ENCODE measurements at places on chromosomes 2 and 18.

DNA sequence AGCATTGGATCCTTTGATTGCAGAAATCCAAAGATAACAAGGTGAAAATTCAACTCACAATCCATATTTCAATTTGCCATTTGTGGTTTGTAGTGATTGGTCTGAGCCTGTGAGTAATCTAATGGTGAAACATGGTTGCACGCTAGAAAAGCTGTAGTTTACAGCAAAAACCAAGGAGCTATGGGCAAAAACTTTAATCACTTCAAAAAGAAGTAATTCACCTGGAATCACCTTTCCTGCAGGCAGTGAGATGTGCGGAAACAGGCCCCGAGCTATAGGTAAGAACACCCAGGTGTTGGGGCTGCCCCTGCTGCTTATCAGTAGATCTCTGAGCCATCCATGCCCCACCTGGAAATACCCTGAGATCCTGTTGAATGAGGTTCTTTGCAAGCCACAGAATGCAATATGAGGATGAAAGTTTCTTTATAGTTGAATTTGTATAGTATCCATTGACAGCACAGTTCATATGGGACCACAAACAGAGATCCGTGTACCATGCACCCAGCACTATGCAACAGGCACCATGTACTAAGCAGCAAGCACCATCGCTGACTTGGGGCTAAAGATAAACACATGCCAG lies 208.2 kb downstream of the SPP2 start:
- DNase-seq = no peak

GRCh38 chr2:30224151-30224550 lies 7.2 kb upstream of the LBH start:
- DNase-seq = no peak

DNA sequence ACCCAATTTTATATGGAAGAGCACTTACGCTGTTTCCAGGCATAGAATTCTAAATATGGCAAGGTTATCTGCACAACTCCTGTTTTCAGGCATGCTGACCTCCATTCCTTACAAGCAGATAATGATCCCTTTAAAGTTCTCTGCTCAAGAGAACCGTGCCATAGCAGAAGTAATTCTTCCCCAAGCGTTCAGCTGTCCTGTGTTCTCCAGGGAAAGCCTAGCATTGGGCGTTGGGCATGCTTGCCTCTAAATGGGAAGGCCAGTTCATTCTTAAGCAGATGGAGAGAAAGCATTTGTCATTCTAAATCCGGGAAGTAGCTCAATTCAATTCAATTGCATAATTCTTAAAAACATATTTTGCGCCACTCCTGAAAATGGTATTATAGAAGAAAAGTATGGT lies 55.7 kb upstream of the EML4 start:
- no peak for DNase-seq

GRCh38 chr2:159538801-159539200 lies 77.5 kb downstream of the BAZ2B start:
- DNase-seq = no peak

- no peak for DNase-seq
Observed at GRCh38 chr2:225581135-225581534, 181.6 kb downstream of the NYAP2 start.

DNA sequence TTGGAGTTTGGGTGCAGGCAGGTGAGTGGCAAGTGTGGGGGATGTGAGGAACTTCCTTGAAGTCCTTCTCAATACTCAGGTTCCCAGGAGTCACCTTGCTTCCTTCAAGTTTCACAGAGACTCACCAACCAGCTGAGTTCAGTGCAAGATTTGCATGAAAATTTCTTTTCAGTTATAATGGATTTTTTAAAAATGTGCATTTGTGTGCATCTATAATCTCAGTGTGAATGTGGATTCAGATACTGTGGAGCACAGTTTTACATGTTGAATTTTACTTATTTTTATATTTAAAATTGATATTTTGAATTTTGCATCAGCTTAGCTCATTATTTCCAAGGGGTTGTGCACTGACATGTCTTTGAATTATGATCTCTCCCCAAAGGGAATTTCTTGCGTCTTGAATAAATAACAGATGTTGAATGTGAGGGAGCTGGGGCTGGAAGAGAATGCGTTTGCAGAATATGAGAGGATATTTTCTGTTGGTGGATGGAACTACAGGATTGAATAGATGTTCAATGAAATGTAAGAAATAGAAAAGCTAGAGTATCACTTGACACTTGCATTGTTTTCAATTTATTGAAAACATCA lies 184.3 kb downstream of the RPRM start:
- DNase-seq = no peak

DNA sequence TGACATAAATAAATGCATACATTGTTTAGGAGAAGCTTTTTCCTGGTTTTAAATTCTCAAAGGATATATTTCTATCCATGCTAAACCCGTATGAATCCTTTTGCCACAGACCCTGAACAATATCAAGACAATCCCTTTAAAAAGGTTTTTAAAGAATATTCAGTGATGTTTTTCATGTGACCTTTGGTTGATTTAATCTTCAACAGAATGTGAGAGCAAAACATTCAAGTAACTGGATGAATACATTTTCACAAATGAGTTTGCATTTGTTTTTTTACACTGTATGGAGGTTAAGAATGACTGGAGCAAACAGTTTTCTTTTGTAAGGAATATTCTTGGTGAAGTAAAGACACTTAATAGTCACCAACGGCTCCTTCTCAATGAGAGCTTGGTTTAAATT lies 139.4 kb upstream of the CWC22 start:
- no peak for DNase-seq

- DNase-seq = no peak
Observed at GRCh38 chr2:196987649-196988364, 61.3 kb upstream of the PGAP1 start.

GRCh38 chr2:46385786-46386577 lies 88.8 kb downstream of the EPAS1 start:
- no peak for DNase-seq

DNA sequence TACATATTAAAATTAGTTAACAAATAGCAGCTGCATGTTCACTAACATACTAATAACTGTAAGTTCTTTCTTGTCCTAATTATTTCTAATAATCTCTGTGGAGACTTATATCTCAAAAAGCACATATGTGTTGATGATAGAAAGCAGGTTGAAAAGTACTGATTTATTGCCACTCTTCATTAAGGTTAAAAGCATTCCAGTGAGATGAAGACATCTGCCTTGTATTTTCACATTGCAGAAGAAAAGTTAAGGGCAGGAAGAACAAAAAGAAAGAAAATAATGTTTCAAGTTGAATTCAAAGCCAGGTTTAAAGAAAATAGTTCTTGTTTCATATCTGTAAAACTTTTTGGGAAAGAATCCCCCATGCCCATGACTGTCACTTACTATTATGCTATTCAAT lies 429.9 kb downstream of the MTX2 start:
- DNase-seq = no peak

DNA sequence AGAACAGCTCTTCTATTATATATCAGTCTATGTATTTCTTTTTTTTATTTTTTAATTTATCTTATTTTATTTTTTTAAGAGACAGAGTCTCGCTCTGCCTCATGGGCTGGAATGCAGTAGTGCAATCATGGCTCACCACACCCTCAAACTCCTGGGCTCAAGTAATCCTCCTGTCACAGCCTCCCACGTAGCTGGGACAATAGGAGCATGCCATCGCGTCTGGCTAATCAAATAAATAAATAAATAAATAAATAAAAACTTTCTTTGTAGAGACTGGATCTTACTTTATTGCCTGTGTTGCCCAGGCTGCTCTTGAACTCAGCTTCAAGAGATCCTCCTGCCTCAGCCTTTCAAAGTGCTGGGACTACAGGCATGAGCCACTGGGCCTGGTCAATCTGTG lies 117.0 kb downstream of the RBMS1 start:
- DNase-seq = no peak

- no peak for DNase-seq
Observed at GRCh38 chr18:71958605-71959004, 585.5 kb downstream of the CBLN2 start.

GRCh38 chr2:128817171-128817570 lies 498.5 kb upstream of the HS6ST1 start:
- DNase-seq = no peak

DNA sequence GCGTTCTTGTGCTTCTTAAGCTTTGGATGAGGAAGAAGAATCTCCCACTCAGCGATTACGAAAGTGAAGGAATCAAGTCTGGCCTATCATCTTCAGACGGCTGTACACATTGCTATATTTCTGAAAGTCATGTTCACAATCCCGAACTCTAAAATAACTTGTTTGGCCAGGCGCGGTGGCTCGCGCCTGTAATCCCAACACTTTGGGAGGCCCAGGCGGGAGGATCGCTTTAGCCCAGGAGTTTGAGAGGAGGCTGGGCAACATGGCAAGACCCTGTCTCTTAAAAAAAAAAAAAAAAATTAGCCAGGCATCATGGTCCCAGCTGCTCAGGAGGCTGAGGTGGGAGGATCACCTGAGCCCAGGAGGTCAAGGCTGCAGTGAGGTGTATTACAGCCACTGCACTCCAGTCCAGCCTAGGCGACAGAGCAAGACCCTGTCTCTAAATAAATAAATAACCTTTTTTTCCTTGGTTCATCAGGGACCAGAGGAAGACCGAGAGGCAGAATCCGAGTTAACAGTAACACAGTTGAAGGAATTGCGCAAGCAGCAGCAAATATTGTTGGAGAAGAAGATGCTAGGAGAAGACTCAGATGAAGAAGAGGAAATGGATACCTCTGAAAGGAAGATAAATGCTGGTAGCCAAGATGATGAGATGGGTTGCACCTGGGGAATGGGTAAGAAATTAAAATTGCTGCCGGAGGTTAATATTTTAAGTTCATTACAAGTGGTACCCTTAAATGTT lies 1.1 kb downstream of the SLC4A1AP start:
- DNase-seq = no peak

- no peak for DNase-seq
Observed at GRCh38 chr18:3251963-3252277, 4.3 kb downstream of the MYL12A start.

DNA sequence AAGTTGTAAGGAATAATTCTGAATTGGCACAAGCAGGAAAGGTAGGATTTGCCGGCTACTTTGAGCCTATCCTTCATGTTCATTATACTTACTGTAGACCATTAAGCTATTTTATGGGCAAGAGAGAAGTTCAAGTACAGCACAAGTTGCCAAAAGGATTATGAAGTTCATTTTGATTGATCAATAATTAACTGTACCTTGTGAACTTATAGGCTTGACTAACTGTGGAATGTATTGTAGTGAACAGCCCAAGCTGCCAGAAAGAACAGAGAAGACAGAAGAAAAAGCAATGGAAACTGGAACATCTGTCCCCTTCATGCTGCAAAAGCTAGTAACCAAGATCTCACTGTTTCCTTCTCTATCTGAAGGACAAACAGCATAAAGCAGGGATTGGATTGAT lies 810.1 kb upstream of the ZEB2 start:
- no peak for DNase-seq

- DNase-seq = no peak
Observed at GRCh38 chr2:172227719-172228118, 125.0 kb upstream of the DLX2 start.

DNA sequence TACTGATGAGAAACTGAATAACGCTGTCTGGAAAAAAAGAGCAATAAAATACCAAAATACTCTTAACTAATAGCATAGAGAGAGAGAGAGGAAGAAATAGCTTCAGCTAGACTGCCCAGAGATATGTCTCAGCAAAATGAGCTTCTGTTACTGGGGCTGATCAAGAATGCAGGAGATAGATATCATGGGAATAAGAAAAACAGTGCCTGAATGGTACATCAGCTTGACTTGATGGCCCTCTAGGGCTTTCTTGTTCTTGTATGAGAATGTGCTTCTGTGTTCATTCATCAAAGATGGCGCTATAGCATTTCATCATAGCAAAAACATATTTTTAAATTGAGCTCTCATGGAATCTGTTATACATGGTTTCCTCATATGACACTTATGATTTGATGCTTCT lies 151.2 kb downstream of the CALCRL start:
- no peak for DNase-seq

GRCh38 chr2:102724553-102724952 lies 37.3 kb upstream of the TMEM182 start:
- DNase-seq = no peak

- no peak for DNase-seq
Observed at GRCh38 chr2:64354857-64355680, 98.9 kb upstream of the LGALSL start.

- no peak for DNase-seq
Observed at GRCh38 chr2:25596516-25597244, 76.7 kb downstream of the DTNB start.

DNA sequence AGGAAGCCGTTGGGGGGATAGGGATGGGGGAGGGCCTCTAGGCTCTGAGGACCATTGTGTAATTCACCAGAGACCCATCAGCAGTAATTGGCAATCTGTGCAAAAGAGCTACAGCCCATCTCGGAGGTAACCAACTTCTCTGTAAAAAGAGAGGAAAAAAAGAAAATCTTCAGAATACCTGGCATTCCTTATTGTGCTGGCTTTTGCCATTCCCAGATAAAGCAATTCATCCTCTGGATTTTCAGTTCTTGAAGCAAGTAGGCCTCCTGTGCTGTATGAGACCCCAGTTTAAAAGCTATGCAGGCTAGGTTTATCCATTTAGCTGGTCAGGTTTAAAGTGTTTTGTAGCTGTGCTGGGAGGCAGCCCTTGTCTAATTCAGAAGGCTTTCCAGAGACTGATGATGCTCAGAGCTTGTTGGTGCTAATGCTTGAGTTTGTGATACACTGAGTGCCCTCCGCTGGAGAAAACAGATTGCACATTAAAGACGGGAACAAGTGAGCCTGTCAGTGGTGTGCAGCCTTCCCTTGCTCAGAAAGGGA lies at the start of gene LRRTM4:
Gene LRRTM4, minus strand, starts transcription at position 446 of the 540 bp plus-strand sequence.
- no peak for DNase-seq

GRCh38 chr2:79940364-79940763 lies 364.2 kb downstream of the LRRTM1 start:
- DNase-seq = no peak

DNA sequence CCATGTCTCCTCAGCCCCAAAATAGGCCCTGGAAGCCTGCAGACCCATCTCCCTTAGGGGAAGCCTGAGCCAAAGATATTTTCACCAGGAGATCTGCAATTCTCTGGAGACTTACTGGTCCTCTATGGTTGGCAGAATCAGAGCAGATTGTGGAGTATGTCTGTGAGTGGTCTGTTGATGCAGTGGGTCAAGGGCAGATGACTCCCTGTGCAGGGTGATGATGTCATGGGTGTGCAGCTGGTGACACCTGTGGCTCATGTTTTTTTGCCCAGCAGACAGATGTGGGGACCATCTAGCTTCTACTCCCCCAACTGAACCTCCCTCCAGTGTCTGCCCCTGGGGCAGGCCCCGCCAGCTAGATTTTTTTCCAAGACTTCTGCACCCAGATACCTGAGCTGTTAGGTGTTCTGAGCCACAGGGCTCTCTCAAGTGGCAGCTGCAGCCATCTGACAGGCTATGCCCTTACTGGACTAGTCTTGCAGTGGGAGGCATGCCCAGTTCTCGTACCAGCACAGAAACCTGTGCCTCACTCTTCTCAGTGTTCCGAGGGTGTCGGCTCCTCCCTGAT lies 558.7 kb upstream of the LRRTM1 start:
- DNase-seq = no peak

GRCh38 chr2:25899404-25899970 lies 21.2 kb upstream of the ASXL2 start:
- DNase-seq = no peak

- no peak for DNase-seq
Observed at GRCh38 chr2:16626997-16627605, 38.5 kb downstream of the CYRIA start.

GRCh38 chr2:161068670-161069069 lies 91.6 kb upstream of the TANK start:
- no peak for DNase-seq

Data from stimulated activated CD4-positive, alpha-beta T cell treated with anti-CD3 and anti-CD28 coated beads, Interleukin-15, amount 100 ng/mL, for 1 hour (primary cell).